CD4-positive, alpha-beta T cell treated with Interleukin-6 at 100 ng/mL for 8 hours (primary cell): ENCODE measurements at places on chromosomes 3 and 15.

- no peak for DNase-seq
Observed at GRCh38 chr3:114903213-114903612, 243.9 kb downstream of the ZBTB20 start.

DNA sequence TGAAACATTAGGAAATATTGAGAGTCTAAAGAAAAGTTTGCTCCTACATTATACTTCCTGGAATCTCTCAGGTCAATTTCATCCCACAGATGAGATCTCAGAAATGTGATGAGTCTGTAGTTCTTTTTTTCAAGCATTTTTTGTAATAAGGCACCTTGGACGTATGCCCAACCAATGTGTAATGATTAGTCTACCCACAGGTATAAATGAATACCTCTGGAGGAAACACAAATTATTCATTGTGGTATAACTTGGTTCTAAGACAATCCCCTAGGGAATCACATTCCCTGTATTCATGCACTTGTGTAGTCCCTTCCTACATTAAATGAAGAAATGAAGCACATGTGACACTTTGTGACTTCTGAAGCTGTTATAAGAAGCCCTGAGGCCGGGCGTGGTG, 596.2 kb upstream of the UBE2E2 start:
- DNase-seq: no peak

GRCh38 chr15:64149893-64150578, 1.5 kb upstream of the SNX22 start:
- no peak for DNase-seq

- no peak for DNase-seq
Observed at GRCh38 chr15:64389036-64389435, 1.4 kb downstream of the TRIP4 start.
